NCI-H345 (cell line): ENCODE measurements at places on chromosomes 6 and 20.

DNA sequence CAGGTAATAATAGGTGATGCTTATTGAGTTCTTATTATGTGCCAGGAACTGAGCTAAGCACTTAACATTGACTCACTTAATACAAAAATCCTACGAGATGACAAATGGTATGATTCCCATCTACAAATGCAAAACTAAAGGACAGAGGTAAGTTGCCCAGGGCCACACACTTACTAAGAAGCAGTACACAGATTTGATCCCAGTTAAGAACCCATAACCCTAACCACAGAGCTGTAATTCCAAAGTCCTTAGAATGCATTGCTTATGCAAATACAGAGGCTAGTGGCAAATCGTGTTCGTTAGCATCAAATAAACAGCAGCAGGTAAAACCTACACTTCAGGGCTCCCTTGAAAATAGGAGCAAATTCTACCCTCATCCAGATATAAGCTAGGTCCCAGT lies 104.0 kb downstream of the SASH1 start:
- DNase-seq = no peak

DNA sequence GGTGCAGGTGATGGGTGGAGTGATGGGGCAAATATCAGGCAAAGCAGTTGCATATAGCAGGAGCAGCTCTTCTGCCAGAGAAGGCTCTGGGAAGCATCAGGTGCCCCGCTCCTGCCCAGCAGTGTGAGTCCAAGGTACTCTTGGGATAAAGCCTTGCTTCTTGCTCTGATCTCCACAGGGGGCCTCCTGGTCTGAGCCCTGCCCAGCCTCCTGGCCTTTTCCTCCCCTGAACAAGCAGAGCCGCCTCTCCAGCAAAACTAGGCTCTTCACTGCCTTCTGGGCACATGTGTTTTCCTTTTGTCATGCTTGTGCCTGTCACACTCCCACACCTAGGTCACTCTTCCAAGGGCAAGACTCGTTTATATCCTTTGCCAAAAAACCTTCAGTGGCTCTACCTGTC lies 34.3 kb downstream of the SIRPA start:
- DNase-seq = no peak

- DNase-seq = no peak
These were observed 477 bp upstream of the MOXD1 start for GRCh38 chr6:132401618-132402285.

GRCh38 chr6:1821513-1822183 lies 211.9 kb downstream of the FOXC1 start:
- DNase-seq = peak; percentile 2

DNA sequence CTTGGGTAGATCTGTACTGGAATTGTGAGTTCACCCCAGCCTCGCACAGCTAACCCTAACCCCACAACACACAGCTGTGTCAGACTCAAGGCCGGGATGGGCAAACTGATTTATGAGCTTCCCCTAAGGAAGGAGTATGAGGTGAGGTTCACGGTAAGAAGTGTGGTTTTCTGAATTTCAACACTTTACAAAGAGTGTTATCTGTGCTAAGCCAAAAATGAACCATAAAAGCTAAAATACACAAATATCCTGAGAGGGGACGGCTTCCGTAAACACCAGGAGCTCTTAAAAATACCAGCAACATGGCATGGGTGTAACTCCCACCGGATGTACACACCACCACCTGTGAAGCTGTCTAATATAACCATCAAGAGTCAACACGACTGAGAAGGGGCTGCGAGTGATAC lies 101.2 kb downstream of the ATP9A start:
- no peak for DNase-seq

DNA sequence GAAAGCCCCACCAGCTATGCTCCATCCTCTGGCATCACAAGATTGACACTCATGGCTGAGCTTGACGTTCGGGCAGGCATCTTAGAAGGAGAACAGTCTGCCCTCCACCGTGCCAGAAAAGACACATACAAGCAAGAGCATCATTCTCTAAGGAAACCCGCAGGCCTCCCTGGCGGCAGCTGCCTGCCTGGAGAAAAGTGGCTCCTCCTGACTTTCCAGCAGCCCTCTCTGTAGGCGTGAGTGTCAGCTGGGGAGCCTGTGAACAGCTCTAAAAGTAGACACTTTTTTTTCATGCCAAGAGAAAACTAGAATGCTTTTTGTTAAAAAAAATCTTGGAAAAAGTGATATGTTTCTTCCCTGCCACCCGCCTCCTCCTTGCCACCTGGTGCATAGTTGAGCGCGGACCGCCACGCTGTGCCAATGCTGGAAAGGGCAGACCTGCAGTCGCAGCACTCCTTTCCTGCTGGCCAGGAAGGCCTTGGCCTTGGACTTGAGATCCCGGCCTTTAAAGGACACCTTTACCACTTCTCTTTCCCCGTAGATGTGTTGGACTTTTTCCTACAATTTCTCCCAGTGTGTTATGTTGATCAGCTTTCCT lies 29.7 kb upstream of the INSM1 start:
- no peak for DNase-seq

GRCh38 chr6:158938811-158939254 lies 61.2 kb downstream of the RSPH3 start:
- DNase-seq = no peak

DNA sequence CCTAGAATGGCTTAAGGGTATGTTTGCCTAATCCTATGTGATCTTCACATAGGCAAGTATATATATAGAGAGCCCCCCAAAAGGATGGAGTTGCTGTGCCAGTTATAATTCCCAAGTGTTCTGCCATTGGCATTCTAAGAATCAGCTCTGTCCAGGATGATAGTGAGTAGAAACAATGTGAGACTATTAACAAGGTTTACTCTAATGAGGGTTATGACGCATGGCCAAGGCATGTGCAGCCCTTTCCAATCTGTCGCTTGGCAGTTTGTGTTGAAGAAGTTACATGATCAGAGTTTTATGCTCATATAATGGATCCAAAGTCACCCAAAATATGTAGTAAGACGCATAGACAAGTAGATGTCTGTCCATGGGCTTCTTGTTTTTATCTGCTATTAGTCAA lies 33.6 kb downstream of the VGLL2 start:
- no peak for DNase-seq
